ENCODE measurements at places on chromosomes 3 and 15.

DNA sequence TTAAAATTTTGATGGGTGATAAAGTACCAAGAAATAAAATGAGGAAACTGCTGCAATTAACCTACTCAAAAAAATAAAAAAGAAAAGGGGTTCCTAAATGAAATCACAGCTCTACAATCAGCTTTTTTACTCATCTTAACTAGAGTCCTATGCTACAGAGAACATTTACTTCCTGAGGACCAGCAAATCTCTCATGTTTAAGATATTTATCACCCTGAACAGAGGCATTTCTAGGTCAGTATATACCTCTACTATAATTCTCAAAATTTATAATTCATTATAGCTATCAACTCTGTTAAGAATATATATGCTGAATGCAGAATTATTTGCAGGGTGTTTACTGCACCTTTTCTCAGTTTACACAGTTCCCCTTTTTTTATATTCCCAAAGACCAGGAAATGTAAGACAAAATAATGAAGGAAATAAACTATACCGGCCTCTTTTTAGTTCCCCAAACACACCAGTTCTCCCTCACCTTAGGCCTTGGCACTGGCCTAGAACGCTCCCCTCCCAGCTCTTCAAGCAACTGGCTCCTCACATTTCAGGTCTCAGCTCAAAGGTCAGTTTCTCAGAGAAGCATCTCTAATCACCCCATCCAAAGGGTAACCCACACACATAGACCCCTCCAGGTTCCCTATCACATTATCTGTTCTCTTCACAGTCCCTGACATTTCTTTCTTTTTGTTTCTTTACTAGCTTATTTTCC lies 71.1 kb downstream of the LRRFIP2 start:
- DNase-seq, result no peak

DNA sequence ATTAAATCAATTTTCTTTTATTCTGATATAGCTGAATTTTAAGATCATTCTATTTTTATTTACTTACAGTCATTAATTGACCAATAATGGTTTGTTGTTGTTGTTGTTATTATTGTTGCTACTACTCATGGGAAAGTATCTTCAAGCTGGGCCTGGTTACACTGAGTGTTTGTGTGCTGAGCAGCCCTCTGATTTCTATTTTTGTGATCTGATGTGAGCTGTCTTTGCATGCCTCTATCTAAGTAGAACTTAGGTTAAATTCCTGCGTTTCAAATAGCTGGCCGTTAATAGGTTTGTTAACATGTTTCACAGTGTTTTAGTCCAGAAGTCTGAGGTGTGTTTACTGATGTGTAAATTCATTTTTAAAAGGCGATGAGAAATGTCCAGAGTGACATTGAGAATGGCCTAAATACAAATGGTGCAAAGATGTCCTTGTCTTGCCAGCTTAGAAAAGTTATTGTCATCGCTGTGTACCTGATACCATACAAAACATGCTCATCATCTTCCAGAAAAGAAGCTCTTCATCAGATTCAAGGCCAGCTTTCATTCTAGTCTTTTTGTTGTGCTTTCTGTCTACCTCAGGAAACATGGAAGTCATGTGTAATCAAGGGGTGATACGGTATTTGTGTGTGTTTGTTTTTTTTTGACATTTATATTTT lies 15.8 kb downstream of the ARIH2 start:
- DNase-seq, result no peak

- no peak for DNase-seq
These were observed 40.3 kb downstream of the FSTL1 start for GRCh38 chr3:120410541-120410940.

DNA sequence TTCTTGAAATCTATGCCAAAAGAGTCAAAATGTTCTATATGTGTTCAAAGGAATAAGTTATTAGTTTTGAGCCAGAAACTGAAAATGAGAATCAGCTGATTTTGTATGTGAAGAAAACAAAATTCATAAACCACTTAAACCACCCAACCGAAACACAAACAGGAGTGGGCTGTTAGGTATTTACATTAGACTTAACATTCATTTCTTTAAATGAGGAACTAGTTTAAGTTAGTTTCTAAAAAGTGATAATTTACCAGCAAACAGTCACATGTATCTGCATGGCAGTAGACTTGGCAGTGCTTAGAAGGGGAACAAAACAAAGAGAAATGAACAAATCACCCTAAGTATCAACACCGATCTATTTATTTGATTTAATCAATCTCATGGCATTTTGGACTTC lies 128.0 kb downstream of the GMNC start:
- no peak for DNase-seq

GRCh38 chr3:76888856-76889255 lies 151.0 kb upstream of the ROBO2 start:
- no peak for DNase-seq

DNA sequence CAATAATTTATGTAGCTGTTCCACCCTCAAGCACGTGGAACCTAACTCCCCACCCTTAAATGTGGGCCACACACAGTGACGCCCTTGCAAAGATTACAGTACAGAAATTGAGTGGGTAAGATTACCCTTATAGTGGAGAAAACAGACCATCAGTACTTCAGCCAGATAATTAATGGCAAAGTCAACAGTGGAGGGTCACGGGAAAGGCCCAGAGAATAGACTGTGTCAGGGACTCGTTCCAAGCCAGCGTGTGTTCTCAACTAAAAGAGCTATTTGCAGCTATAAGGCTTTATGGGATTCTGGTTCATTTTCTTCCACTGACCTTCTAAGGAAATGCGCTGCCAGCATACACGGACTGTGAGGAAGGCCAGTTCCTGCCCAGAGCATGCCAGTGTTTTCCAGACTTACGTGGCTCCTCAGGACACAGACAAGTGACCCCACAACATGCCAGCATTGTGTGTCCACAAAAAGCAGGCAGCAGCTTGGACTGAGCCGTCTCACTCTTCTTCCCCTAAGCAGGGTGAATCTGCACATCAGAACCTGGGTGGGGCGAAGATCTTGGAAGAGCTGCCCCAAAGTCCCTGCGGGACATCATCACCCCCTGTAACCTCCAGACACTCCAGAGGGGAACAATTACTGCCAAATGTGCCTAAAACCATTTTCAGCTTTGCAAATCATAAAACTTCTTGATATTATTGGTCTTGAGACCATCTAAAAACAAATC lies 428.5 kb downstream of the OCA2 start:
- no peak for DNase-seq
